Stimulated activated naive B cell treated with anti-CD40 and anti-IgM and Interleukin-4, amounts not matched to agents 10 μg/mL and 1 μg/mL and 100 μg/mL, for 72 hours (primary cell): ENCODE measurements at places on chromosomes 2 and 18.
A peak's percentile ranks its signal among the peaks of the same experiment; 100 is the strongest.

DNA sequence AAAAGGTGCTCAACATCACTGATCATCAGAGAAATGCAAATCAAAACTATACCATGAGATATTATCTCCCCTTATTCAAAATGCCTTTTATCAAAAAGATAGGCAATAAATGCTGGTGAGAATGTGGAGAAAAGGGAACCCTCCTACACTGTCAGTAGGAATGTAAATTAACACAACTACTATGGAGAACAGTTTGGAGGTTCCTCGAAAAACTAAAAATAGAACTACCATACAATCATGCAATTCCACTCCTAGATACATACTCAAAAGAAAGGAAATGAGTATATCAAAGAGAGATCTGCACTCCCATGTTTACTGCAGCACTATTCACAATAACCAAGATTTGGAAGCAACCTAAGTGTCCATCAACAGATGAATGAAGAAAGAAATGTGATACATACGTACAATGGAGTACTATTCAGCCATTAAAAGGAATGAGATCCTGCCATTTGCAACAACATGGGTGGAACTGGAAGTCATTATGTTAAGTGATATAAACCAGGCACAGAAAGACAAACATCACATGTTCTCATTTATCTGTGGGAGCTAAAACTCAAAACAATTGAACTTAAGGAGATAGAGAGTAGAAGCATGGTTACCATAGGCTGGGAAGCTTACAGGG, 63.8 kb downstream of the MAP4K3 start:
- no peak for DNase-seq

DNA sequence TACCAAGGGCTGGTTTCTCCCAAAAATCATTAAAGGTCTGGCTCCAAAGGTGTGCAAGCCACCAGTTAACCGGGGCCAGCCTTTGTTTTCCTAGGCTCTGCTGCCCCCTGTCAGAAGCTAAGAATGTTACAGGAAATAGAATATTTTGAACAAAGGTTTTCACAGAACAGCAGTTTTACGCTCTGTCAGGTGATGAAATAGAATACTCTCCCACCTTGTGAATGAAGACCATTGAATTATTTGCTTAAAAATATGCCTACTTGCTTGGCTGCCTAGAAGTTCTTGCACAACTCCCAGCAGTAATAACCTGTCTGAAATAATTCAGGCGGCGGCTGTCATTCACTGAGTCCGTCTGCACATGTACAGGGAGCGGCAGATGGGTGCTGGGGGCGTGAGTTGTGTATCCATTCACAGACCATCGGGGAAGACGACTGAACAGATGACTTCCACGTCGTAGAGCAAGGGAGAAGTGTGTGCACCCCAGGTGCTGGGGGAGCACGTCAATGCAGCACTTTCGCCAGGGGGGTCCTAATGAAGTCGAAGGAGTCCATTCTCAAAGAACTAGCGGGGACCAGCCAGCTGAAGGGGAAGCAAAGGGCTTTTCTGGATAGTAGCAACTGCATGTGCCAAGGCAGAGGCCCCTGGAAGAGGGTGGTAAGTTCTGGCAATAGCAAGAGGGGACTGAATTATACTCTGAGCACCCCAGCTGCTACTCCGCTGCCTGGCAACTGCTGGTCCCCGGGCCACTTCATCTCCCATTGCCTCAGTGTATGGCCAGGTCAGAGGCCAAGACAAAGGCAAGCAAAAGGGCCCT, 56.1 kb downstream of the SF3B1 start:
- peak; percentile 26 for DNase-seq

- no peak for DNase-seq
Measured at GRCh38 chr2:26780203-26780760, 5.6 kb upstream of the CENPA start.

DNA sequence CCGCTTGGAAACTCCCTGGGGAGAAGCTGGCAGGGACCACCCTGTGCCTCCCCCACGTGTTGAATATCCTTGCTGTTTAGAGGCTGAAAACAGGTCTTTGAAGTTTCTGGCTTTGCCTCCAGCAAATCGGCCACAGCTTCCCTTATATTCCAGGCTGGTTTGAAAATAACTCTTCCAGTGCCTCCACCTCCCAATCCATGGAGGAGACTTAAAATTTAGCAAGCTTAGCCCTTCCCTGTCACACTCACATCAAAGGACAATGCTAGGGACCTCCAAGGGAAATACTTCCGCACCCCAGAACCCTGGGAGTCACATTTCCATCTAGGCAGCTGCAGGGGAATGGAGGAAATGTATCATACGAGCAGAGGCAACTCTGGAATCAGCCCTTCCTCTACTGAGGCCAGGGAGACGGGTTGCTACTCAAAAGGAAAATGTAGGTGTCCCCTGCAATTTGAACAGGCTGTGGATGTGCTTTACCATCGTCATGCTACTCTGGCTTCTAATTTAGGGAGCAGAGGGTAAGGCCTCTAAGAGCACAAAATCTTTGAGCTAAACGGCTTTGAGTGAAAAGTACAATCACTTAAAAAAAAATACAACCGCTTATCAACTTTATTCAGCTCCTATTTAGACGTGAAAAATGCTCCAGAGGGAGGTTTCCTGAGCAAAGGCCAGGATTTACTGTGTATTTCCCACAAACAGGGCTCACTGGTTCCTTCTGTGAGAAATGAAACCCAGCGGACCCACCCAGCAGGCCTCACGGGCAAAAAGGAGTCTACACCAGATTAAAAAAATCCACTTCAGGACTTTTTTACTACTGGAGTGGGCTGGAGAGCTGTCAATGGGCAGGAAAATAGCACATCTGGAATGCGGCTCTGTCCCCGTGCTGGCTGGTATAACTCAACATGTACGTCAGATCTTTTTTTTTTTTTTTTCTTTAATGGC, 49.4 kb upstream of the PKDCC start:
- no peak for DNase-seq

DNA sequence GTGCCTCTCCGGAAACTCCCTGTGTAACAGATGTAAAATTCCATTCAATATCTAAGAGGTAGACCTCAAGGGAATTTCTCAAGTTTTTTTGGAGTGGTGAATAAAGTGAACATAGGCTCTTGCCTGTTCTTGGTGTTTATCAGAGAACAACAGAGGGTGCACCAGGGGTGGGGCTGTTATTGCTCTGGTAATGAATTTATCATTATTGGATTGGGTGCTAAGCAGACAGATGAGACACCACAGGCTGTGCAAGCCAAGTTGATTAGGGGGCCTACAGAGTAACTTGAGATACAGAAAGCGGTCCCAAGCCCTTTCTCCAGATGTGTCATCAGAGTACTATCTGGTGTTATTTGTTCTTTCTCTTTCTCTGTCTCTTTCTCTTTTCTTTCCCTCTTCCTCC, 286.3 kb downstream of the OSR1 start:
- DNase-seq: no peak

- DNase-seq: no peak
Measured at GRCh38 chr2:167950571-167950970, 296.8 kb downstream of the STK39 start.

DNA sequence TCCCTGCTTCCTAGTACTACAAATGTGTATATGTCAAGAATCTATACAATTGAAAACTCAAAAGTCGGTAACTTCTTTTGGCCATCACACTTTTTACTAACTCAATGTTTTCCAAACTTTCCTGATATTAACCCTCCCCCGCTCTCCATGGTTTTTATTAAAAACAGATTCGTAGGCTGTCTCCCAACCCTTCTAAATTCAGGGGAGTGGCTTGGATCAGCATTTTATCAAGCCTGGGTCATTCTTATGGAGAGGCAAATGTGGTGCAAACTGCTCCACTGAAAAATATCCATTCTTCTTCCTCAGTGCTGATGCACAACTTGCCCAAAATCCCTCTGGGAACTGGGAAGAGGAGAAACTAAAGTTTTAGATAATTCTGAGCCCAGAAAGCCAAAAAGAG, 134.2 kb downstream of the RIF1 start:
- DNase-seq: no peak

DNA sequence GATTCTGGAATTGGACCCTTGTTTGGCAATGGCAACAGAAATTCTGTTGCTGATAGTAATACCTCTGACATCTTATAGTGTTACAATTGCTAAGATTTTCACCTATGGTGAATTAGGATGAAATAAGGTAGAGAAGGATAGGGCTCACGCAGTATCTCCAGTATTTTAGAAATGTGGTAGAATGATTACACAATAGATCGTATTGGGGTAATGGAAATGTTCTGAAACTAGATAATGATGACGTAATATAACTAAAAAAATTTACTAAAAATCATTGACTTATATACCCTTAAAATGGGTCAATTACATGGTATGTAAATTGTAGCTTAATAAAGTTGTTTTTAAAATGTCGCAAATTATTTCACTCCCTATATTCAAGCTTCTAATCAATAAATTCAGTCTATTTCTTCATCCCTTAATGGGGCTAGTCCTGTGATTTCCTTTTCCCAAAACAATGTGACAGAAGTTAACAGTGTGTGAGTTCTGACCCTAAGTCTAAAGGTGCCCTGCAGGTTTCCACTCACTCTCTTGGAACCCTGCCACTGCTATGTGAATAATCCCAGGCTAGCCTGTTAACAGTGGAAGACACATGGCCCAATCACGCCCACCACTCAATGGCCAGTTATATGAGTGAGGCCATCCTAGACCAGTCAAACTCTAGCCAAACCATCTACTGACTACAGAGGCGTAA, 31.2 kb downstream of the USP37 start:
- DNase-seq: no peak

GRCh38 chr2:176518823-176519222, 249.6 kb downstream of the MTX2 start:
- no peak for DNase-seq

- DNase-seq: no peak
Measured at GRCh38 chr18:63183378-63183777, 136.2 kb downstream of the BCL2 start.

GRCh38 chr2:56147907-56148306, 35.9 kb upstream of the CCDC85A start:
- DNase-seq: no peak

- no peak for DNase-seq
Measured at GRCh38 chr2:24276349-24276899, 83.9 kb downstream of the ITSN2 start.

DNA sequence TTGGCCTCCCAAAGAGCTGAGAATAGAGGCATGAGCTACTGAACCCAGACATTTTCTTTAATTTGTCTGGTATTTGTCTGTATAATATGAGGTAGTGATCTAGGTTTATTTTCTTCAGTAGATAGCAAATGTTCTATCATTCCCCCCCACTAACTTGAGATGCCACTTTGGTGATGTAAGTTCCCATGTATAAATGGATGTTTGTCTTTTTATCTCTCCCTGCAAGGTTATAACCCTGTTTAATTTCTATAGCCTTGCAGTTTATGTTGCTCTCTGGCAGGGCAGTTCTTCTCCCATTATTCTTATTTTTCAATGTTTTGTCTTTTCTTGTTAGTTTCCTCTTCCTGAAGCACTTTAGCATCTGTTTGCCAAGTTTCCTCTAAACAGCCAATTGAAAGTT, 39.1 kb upstream of the MAP4K4 start:
- no peak for DNase-seq

DNA sequence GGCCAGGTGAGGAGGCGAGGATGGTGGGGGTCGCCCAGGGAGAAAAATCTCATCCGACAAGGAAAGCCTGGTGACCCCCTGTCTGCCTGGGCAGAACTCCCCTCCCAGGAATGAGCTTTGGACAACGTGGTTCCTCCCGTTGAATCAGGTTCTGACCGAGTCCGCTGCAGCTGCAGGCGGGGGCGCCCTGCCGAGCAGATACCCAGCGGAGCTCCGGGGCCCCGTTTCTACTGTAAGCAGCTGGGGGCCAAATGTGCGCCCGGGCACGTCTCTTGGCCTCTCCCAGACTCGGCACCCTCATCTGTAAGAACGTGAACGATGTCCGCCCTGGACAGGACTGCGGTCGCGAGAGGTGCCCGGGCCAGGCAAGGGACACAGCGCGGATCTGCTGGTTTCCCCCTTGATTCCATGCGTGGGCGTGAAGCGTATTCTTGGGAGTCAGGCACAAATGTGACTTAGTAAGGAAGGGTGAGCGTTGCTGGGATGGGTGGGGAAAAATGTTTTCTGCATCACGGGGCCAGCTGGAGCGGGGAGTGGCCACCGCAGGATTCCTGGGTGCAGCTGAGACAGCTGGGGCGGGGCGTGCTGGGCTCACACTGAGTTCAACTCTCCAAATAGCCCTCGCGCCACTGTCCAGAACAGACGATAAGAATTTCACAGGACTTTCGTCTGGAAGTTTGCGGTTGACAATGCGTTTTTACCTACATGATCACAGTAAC, 20.2 kb upstream of the TUBB6 start:
- no peak for DNase-seq

- DNase-seq: no peak
Measured at GRCh38 chr2:114714313-114714712, 271.9 kb downstream of the DPP10 start.

GRCh38 chr18:45589356-45590035, 25.8 kb upstream of the SLC14A2 start:
- no peak for DNase-seq

DNA sequence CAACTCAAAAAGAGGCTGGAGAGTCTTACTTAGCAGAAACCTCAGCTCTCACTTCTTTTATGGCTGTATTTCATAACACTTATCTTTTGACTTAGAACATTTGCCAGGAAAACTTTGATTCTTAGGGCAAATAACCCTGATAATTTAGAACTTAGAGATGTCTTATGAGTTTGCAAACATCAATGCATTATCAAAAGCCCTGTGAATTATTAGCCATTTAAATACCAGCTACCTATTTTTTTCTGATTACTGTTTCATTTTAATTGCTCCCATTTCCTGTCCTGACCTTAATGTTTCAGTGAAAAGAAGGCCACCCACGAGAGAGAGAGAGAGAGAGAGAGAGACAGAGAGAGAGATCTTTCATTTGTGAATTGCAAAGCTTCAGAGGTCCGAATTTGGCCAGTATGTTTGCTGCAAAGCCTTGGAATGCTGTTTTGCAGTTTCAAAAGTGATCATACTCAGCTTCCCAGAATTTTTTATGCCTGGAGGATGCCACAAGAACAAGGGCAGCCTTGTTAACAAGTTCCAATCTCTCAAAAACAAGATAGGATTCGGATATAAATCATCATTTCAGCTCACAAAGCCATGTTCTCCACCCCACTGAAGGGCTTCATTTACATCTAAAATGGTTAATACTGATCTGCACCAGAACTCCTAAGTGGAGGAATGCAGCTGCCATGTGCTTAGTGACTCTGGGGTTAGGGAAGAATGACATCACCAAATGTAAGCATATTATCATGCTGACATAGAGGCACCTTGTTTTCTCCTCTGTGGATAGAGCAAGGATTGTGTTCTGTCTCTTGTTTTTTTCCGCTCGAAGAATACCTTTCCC, 478.2 kb downstream of the ARHGAP15 start:
- DNase-seq: no peak

DNA sequence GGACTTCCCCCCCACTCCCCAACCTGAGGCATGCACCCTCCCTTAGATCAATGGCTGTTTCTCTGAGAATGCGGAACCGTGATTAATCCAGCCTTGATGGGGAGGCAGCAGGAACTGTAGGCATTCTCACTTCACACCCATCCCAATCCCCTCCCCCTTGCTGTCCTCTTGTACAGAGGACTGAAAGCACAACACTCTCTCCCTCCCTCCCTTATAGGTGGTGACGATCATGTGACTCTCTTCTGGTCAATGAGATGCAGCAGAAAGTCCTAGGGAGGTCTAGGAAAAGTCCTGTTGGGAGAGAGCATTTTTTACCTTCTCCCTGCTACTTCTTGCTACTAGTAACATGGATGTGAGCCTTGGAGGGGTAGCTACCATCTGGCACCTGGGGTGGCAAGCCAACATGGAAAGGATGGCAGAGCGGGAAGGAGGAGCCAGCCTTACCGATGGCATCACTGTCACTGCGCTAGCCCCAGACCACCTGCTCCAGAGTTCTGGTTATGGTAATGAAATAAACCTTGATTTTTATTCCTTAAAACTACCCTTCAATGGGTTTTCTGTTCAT, 106.9 kb downstream of the MSH2 start:
- no peak for DNase-seq

- DNase-seq: no peak
Measured at GRCh38 chr18:38790303-38790702, 1224.7 kb upstream of the CELF4 start.
